Right ventricle myocardium inferior (tissue), 1 donor: ENCODE measurements at places on chromosomes 2 and 18. TPM values are rescaled to one million over a fixed set of nuclear protein-coding genes. Genes with fewer than 3 reads are reported as not detected.
A peak's percentile ranks its signal among the peaks of the same experiment; 100 is the strongest.

- DNase-seq: peak; percentile 73
Observed at GRCh38 chr18:79382681-79383387, 12.9 kb upstream of the NFATC1 start.

- DNase-seq: no peak
Observed at GRCh38 chr2:214837466-214837865, 28.0 kb upstream of the BARD1 start.

GRCh38 chr18:46541626-46542189 lies 115.3 kb downstream of the LOXHD1 start:
- no peak for DNase-seq

DNA sequence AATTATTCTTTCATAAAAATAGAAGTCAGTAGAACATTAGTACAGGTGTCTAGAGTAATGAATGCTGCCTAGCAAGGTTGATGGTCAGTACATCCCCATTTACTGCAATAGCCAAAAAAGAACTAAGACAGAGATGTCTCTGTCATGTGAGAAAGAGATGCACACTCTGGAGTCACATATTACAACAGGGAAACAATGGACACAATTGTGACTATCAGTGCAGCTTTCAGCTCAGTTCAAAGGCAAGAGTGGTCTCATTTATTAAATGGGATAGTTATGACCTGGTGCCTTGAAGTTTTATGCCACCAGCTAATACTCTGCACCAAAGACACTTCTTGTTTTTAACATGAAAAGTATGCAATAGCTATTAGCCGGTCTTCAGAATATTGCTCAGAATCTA lies 194.9 kb upstream of the CHAC2 start:
- no peak for DNase-seq

DNA sequence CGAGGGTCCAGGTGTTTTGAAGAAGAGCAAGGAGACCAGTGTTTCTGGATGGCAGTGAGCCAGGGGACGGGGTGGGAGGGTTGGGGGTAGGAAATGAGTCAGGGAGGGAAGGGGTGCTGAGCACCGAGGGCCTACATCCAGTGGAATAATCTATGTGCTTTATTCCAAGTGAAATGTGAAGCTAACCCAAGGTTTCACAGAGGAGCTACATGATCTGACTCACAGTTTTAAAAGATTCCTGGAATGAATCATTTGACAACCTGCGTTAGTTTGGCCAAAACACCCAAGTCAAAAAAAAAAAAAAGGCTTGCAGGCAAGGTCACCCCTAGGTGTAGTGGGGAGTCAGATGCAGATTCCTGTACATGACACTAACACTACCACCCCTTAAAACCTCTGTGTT lies 419.7 kb upstream of the MEX3C start:
- no peak for DNase-seq

DNA sequence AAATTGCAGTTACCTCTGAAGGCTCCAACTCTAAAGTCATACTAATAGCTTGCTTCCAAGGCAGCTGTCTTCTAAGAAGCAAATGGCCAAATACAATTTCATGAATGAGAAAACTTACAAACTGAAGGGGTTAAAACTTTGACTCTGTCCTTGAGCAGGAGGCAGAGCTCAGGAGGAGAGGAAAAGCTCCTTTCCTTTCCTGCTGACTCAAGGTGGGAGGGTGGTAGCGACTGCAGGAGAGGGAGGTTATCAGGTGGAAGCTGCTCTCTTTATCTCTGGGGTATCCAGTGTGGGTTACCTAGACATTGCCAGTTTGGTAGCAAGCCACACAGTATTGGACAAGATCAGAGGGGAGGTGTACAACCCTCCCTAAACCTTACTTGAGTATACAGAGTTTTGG lies 2.7 kb upstream of the EFEMP1 start:
- no peak for DNase-seq

DNA sequence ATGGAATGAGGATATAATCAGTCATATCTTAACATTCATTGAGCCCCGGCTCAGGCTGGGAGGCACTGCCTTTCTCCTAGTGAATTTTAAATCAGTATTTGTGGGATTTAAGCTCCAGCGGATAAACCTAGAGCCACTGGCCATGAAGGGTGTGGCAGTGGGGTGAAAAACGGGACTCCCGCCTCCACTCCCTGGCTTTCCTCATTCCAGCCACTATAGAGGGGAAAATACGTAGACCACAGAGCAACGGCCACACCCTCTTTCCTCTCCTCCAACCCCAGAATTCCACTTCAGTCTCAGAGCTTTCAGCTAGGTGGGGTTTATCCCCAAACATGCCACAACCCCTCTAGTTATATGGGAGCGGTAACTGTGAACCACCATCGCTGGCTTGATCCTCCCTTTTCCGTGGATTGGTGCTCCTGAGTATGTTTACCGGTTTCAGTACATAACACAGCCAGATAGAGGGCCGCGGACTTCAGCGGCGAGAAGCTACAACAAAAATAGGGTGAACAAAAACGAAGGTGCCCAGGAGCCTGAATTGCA lies 70.6 kb upstream of the ITGB6 start:
- DNase-seq: peak; percentile 63

- no peak for DNase-seq
Observed at GRCh38 chr2:197145471-197146056, 165.0 kb downstream of the ANKRD44 start.

TCF23 gene
- 0.16 TPM for total RNA-seq

DNA sequence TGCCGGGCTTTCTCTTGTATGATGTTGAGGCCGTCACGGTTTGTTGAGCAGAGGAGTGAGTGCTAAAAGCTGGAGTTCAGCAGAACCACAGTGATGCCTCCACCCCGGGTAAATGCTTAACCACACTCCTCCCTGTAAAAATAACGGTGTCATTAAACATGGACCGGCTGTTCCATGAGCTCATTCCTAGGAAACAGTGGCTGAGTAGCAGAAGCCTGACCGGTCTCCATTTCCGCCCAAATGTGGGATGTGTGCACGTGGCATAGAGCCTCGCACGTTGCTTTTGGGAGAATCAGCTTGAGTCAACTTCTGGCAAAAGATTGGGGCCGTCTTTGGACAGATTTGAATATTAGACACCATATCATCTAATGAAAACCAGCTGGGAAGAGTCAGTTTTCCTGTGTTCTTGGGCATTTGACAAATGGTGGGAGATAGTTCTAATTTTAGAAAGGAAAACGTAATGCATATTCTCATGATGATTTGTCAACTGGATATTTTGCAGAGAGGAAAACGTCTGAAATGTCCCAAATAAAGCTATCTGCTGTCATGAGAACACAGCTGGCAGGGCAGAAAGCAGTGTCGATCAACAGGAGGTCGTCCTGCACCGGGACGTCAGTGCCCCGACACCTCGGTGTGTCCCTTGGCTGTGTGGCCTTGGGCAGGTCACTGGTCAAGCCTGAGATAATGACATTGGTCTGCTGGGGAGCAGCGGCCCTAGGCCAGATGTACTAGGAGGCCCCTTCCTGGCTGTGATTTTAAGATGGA lies 42.4 kb downstream of the LRRFIP1 start:
- peak; percentile 74 for DNase-seq

CAPN14 gene
- total RNA-seq: 0.35 TPM

- no peak for DNase-seq
Observed at GRCh38 chr18:75538727-75539126, 111.2 kb upstream of the SMIM21 start.

GRCh38 chr2:181977661-181978350 lies 7.8 kb upstream of the PPP1R1C start:
- no peak for DNase-seq

TUBA3E gene
- 80.0 TPM for total RNA-seq

MZT2B gene
- 595 TPM for total RNA-seq

GRCh38 chr2:71060211-71060610 lies 8.2 kb upstream of the NAGK start:
- DNase-seq: no peak

DNA sequence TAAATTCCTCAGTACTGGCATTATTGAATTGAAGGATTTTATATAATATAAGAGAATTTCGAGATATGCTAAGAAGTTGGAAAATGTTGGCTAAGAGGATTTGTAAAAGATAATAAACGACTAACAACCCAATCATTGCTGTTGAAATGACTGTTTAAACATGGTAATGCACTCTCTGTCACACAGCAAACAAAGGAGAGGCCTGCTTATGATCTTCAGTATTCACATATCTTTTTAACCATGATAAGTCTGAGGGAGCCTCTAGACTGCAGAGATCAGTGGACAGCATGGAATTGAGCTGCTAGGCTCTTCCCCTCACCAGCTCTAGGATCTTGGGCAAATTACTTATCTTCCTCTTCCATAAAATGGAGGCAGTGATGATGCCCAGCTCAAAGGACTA lies 2.7 kb downstream of the KCTD18 start:
- DNase-seq: no peak

EIPR1 gene
- 10.2 TPM for total RNA-seq

DNA sequence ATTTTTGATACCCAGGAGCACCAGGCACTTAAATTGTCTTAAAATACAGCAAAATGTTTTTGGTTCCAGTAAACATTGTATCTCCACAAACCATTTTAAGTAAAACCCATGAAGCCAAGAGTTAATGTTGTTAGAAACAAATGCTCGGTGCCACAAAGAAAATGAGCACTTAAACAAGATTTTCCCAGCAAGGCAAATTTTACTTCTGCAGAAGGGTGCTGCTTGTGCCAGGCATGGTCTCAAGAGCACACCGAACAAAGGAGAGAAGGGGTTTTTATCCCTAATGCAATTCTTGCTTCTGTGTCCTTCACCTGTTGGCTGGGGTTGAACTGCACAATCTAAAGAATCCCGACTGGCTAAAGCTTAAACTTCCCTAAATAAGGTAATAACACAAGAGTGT lies 286.7 kb downstream of the ADCYAP1 start:
- DNase-seq: no peak

GRCh38 chr18:57275111-57275510 lies 77.2 kb upstream of the ST8SIA3 start:
- no peak for DNase-seq
